CD8-positive, alpha-beta memory T cell (primary cell): ENCODE measurements at places on chromosomes 1 and 21. TPM values are rescaled to one million over a fixed set of nuclear protein-coding genes. Genes with fewer than 3 reads are reported as not detected.
A peak's percentile ranks its signal among the peaks of the same experiment; 100 is the strongest.

The ESRRG gene
- not detected for total RNA-seq

DNA sequence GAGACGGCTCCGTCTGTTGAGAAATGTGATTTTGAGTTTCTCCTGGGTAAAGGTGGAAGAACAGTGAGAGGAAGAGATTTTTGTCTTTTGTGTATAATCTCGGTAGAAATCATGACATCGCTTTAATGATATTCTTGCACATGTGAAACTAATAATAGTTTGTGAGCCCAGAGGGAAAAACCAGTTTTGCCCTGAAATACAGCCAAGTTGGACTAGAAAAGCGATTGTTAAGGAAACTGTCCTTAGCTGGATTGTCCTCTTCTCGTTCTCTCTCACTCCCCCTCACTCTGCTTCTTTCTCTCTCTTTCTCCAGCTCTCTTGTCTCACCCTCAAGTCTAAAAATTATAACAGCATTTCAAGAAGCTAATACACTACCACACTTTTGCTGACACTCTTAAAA lies 17.1 kb downstream of the KCNJ6 start:
- H3K27me3 ChIP-seq: no peaks in the 10 kb centered on the region
- no peaks in the 10 kb centered on the region for H3K4me1 ChIP-seq
- H3K4me3 ChIP-seq: no peak overlapping the region
- DNase-seq: no peak

The PDZK1 gene
- total RNA-seq: not detected

The CITED4 gene
- 1.7 TPM for total RNA-seq

GRCh38 chr1:2858676-2859075 lies 57.2 kb upstream of the TTC34 start:
- H3K27ac ChIP-seq: no peak overlapping the region
- DNase-seq: no peak
- H3K4me3 ChIP-seq: no peak overlapping the region
- no peaks in the 10 kb centered on the region for H3K4me1 ChIP-seq

GRCh38 chr1:225428881-225429455 lies 1.1 kb upstream of the LBR start:
- DNase-seq: no peak
- peaks cover 34% of the 10 kb centered on the region for H3K4me1 ChIP-seq
- no peaks in the 10 kb centered on the region for H3K36me3 ChIP-seq

The PSRC1 gene
- 5.8 TPM for total RNA-seq

DNA sequence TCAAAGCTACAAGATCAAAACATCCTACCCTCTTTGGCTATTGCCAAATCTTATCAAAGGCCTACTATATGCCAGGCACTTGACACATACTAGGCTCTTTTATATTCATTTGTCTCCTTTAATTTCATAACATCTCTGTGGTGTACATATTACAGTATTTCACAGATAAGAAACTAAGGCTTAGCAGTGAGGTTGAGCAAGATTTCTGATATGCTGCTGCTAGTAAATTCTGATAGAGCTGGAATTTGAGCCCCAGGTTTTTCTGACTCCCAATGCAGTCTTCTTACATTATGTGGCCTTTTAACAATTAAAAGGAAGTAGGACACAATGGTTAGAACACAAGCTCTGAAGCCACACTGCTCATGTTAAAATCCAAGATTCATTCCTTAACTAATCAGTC lies 16.8 kb downstream of the CCDC185 start:
- DNase-seq: no peak
- no peaks in the 10 kb centered on the region for H3K27me3 ChIP-seq
- no peaks in the 10 kb centered on the region for H3K36me3 ChIP-seq
- no peak overlapping the region for H3K4me3 ChIP-seq
- H3K4me1 ChIP-seq: no peaks in the 10 kb centered on the region

- peaks cover 62% of the 10 kb centered on the region for H3K4me1 ChIP-seq
- no peak overlapping the region for H3K27ac ChIP-seq
- H3K4me3 ChIP-seq: no peak overlapping the region
- peaks cover 25% of the 10 kb centered on the region for H3K36me3 ChIP-seq
- H3K27me3 ChIP-seq: no peaks in the 10 kb centered on the region
These were observed 143.9 kb downstream of the CLIC6 start for GRCh38 chr21:34812504-34813265.

GRCh38 chr1:91617285-91617765 lies 116.7 kb downstream of the CDC7 start:
- DNase-seq: no peak
- no peaks in the 10 kb centered on the region for H3K27me3 ChIP-seq
- H3K27ac ChIP-seq: no peak overlapping the region
- H3K4me3 ChIP-seq: no peak overlapping the region
- no peaks in the 10 kb centered on the region for H3K36me3 ChIP-seq

The KIF17 gene
- not detected for total RNA-seq

- H3K27ac ChIP-seq: no peak overlapping the region
- no peak for DNase-seq
- no peaks in the 10 kb centered on the region for H3K36me3 ChIP-seq
- H3K27me3 ChIP-seq: no peaks in the 10 kb centered on the region
- no peak overlapping the region for H3K4me3 ChIP-seq
These were observed 61.6 kb upstream of the TRAPPC10 start for GRCh38 chr21:43950481-43950880.

- no peak for DNase-seq
- no peak overlapping the region for H3K27ac ChIP-seq
- H3K4me1 ChIP-seq: no peaks in the 10 kb centered on the region
- peaks cover 95% of the 10 kb centered on the region for H3K36me3 ChIP-seq
- H3K4me3 ChIP-seq: no peak overlapping the region
These were observed 103.9 kb downstream of the RAVER2 start for GRCh38 chr1:64848803-64849202.

The SHE gene
- total RNA-seq: not detected

The ASTN1 gene
- not detected for total RNA-seq

DNA sequence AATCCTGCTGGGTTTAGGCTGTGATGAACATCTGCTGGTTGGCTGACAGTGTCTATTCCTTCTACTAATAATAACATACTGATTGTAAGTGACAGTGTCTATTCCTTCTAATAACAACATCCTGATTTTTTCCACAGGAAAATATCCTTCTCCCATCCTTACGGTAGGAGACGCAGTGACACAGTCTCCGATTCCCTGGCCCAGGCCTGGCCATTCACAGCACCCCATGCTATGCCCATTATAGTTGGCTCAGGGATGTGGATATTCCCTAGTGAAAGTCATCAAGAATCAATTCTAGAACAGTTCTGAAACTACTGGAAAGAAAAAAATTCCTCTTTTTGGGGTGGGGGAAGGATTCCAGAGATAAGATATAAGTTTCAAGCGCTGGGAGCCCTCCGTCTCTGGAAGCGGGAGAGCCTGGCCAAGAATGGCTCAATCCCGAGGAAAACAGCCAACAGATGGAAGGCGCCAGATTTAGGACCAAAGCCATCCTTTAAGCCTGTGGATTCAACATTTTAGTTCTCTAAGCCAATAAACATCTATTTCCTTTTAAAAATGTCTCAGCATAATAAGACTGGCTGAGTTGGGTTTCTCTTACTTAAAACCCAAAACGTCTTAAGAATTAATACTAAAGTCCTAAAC lies 88.6 kb downstream of the GPATCH2 start:
- no peaks in the 10 kb centered on the region for H3K4me1 ChIP-seq
- no peak overlapping the region for H3K27ac ChIP-seq
- DNase-seq: no peak
- no peak overlapping the region for H3K4me3 ChIP-seq
- H3K36me3 ChIP-seq: no peaks in the 10 kb centered on the region

DNA sequence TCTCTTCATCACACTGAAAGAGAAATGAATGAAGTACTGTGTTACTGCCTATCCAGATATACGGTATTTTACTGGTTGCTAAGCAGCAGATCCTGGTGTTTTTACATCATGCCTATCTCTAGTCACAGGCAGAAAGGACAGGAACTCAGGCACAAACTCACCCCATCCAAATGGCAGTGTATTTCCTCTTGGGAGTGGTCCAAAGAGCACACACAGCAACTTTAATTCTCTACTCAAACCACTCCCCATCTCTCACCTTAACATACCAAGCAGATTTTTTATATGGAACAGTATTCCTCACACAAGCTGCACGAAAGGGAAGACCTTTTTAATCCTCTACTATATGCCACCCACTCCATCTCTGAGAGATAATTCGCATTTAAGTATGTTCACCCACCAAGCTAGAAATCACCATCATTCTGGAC lies 27.3 kb downstream of the EIF4G3 start:
- DNase-seq: no peak
- H3K36me3 ChIP-seq: no peaks in the 10 kb centered on the region
- no peak overlapping the region for H3K4me3 ChIP-seq
- no peaks in the 10 kb centered on the region for H3K27me3 ChIP-seq

The SLC6A9 gene
- total RNA-seq: 7.3 TPM

The HHAT gene
- total RNA-seq: 2.1 TPM

GRCh38 chr1:68347415-68347814 lies 102.3 kb downstream of the RPE65 start:
- H3K27ac ChIP-seq: no peak overlapping the region
- H3K4me3 ChIP-seq: no peak overlapping the region
- H3K27me3 ChIP-seq: no peaks in the 10 kb centered on the region
- H3K36me3 ChIP-seq: no peaks in the 10 kb centered on the region
- H3K4me1 ChIP-seq: no peaks in the 10 kb centered on the region

DNA sequence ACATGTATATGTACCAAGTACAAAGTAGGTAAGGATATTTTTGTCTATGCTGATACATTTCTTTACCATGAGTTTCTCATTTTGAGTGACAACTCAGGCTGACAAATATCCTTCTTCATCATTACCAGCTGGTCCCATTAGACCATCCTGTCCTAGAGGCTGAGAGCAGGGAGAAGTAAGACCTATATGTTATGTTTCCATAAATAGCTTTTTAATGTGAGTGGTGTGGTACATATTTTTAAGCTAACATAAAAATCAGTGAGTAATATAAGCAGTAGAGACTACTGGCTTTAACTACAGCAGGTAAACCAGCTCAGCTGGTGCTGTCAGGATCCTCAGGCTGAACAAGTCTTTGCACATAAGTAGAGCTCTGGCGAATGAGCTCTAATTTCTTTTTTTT lies 62.4 kb downstream of the CLEC20A start:
- no peaks in the 10 kb centered on the region for H3K4me1 ChIP-seq
- no peak overlapping the region for H3K4me3 ChIP-seq
- H3K36me3 ChIP-seq: no peaks in the 10 kb centered on the region
- no peaks in the 10 kb centered on the region for H3K27me3 ChIP-seq
- DNase-seq: no peak
- H3K27ac ChIP-seq: no peak overlapping the region

The IGSF5 gene
- not detected for total RNA-seq

The NBPF4 gene
- total RNA-seq: 0.11 TPM

- no peaks in the 10 kb centered on the region for H3K36me3 ChIP-seq
- H3K4me1 ChIP-seq: no peaks in the 10 kb centered on the region
- H3K27me3 ChIP-seq: no peaks in the 10 kb centered on the region
- DNase-seq: no peak
- no peak overlapping the region for H3K27ac ChIP-seq
These were observed 209.2 kb upstream of the GRIK3 start for GRCh38 chr1:37243368-37244082.

The BTBD19 gene
- total RNA-seq: 7.3 TPM

DNA sequence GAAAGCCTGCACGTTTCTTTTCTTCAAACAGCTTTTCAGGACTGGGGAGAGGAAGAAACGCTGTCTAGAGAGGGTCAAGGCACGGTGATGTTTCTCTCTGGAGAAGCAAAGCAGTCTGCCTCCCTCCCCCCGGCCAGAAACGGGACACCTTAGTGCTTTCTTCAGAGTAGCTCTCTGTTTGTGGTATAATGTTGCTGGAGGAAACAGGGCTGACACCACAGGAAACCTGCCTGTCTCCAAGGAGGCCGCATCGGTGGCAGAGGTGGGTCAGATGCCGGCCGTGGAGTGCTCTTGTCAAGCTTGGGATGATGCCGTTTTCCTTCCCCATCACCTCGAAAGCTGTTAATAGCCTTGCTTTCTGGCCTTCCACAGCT lies 139.4 kb downstream of the DHRS3 start:
- no peaks in the 10 kb centered on the region for H3K36me3 ChIP-seq
- no peaks in the 10 kb centered on the region for H3K27me3 ChIP-seq
- peak overlapping the region; percentile 4 for H3K4me3 ChIP-seq
- H3K4me1 ChIP-seq: peaks cover 86% of the 10 kb centered on the region
- peak overlapping the region; percentile 47 for H3K27ac ChIP-seq

DNA sequence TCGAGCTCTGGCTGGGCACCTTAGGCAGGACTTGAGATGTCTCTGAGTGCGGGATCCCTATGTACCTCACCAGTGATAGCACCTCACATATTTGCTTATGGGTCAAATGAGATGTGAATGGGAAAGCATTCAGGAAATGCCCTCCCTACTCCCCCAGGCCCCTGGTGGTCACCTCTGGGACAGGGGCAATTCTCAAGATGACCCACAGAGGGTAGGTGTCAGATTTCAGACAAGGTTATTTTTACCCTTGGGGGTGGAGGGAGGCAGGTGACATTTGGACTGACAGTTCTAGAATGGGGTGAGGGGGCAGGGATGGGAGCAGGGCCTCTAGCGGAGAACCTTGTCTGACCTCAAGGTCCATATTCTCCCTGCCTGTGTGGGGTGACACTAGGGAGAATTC lies 27.1 kb downstream of the ACOT11 start:
- no peaks in the 10 kb centered on the region for H3K27me3 ChIP-seq
- H3K4me3 ChIP-seq: no peak overlapping the region
- H3K4me1 ChIP-seq: no peaks in the 10 kb centered on the region
- no peaks in the 10 kb centered on the region for H3K36me3 ChIP-seq
- DNase-seq: no peak
- no peak overlapping the region for H3K27ac ChIP-seq

The TGFBR3 gene
- total RNA-seq: 28.8 TPM

DNA sequence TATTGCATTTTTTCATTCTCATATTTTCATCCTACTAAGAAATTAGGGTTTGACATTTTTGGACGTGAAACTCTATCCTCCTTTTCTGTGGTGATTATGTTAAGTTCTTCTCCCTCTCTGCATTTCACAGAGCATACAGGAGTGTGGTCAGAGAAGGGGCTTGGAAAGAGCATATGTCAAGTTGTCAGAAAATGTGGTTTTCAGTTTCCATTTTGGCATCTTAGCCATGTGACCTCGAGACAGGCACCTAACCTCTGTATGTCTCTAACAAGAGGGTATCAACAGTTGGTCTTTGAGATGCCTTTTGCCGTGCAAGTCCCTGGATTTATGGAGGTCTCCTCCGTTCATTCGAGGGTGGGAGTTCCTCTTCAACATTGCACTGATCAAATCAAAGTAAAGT lies 140.7 kb downstream of the CYYR1 start:
- H3K4me3 ChIP-seq: no peak overlapping the region
- H3K27ac ChIP-seq: no peak overlapping the region
- H3K27me3 ChIP-seq: no peaks in the 10 kb centered on the region
- H3K36me3 ChIP-seq: no peaks in the 10 kb centered on the region

GRCh38 chr1:26771643-26772321 lies 16.0 kb upstream of the PIGV start:
- H3K27ac ChIP-seq: peak overlapping the region; percentile 11
- H3K36me3 ChIP-seq: peaks cover 86% of the 10 kb centered on the region
- no peaks in the 10 kb centered on the region for H3K27me3 ChIP-seq
- no peak for DNase-seq
- no peaks in the 10 kb centered on the region for H3K4me1 ChIP-seq
- no peak overlapping the region for H3K4me3 ChIP-seq
